ENCODE measurements at places on chromosomes 6 and 20.

- no peak for DNase-seq
- H3K4me1 ChIP-seq = peaks cover 54% of the 10 kb centered on the region
- peaks cover 29% of the 10 kb centered on the region for H3K36me3 ChIP-seq
- no peaks in the 10 kb centered on the region for H3K27me3 ChIP-seq
- no peak overlapping the region for H3K4me3 ChIP-seq
These were observed 13.9 kb downstream of the ZNF217 start for GRCh38 chr20:53579581-53580375.

- no peak overlapping the region for H3K27ac ChIP-seq
- H3K36me3 ChIP-seq = no peaks in the 10 kb centered on the region
- no peaks in the 10 kb centered on the region for H3K4me1 ChIP-seq
- no peak overlapping the region for H3K4me3 ChIP-seq
These were observed 21.3 kb downstream of the PRSS16 start for GRCh38 chr6:27268803-27269202.

DNA sequence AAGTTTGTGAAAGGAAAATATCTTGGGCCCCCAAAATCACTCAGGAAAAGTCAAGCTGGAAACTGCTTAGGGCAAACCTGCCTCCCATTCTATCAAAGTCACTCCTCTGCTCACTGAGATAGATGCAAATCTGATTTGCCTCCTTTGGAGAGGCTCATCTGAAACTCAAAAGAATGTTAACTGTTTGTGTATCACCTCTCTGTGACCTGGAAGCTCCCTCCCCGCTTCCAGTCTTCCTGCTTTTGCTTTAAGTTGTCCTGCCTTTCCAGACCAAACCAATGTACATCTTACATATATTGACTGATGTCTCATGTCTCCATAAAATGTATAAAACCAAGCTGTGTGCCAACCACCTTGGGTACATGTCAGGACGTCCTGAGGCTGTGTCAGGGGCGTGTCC lies 331.4 kb upstream of the QKI start:
- no peak overlapping the region for H3K4me3 ChIP-seq
- H3K27ac ChIP-seq = no peak overlapping the region
- DNase-seq = no peak

DNA sequence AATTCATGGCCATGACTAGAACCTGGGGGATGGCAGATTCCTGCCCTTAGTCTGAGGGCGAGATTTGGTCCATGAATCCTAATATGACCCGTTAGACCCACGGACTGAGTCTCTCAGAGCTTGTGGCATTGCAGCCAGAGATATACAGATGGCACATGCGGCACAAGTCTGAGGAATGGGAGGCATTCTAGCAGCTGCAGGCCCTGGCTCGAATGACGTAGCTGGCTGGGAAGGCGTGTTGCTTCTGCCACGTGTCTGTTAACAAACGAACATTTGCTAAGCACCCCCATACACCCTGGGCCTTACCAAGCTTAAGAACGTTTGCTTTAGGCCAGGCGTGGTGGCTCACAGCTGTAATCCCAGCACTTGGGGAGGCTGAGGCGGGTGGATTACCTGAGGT lies 68.0 kb downstream of the CD164 start:
- no peak for DNase-seq
- H3K36me3 ChIP-seq = no peaks in the 10 kb centered on the region
- no peak overlapping the region for H3K4me3 ChIP-seq
- no peaks in the 10 kb centered on the region for H3K4me1 ChIP-seq

- DNase-seq = no peak
- peaks cover 27% of the 10 kb centered on the region for H3K4me1 ChIP-seq
- peak overlapping the region; percentile 71 for H3K4me3 ChIP-seq
- H3K36me3 ChIP-seq = no peaks in the 10 kb centered on the region
- H3K27ac ChIP-seq = no peak overlapping the region
- H3K27me3 ChIP-seq = no peaks in the 10 kb centered on the region
These were observed 49.4 kb downstream of the ANKRD60 start for GRCh38 chr20:58179083-58179431.

GRCh38 chr6:108561742-108562502 lies 1.2 kb downstream of the FOXO3 start:
- peaks cover 1% of the 10 kb centered on the region for H3K36me3 ChIP-seq
- peak overlapping the region; percentile 98 for H3K4me3 ChIP-seq
- DNase-seq = no peak

- DNase-seq = no peak
- no peak overlapping the region for H3K27ac ChIP-seq
- H3K4me3 ChIP-seq = no peak overlapping the region
- H3K36me3 ChIP-seq = no peaks in the 10 kb centered on the region
- H3K4me1 ChIP-seq = peaks cover 3% of the 10 kb centered on the region
These were observed 43.2 kb downstream of the TMEM242 start for GRCh38 chr6:157280157-157280556.

DNA sequence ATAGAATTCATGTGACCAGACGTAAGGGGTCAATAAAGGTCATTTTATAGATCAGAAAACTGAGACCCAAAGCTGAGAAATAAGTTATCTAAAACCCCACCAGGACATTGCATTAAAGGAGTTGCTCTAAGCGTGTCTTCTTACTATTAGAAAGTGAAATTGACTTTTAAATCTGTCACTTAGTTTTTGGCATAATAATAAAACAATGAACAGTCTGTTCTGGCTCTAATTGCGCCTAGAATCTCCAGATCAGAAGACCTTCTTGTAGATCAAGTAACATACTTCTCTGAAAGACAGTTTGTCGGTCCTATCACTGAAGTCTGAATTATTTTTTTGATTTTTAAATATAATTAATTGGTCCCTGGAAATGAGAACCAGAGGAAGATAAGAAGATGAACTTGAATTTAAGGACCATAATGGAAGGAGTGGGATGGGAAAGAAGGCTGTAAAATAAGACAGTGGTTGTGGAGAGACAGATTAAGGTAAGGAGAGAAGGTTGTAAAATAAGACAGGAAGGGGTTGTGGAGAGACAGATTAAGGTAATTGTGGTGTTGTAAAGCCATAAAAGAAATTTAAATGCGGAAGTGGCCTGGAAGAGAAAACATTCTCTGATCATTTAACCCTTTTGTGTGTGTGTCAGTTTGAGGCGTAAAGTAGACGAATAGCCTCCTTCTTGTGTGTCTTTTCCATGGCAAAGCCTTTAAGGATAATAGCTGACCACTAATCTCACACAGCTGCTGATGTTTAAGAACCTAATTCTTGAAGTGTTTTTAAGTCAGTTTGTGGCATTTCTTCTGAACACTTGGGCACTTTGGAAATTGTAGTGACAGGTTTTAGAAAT lies 20.1 kb downstream of the TOP1 start:
- H3K4me1 ChIP-seq = peaks cover 85% of the 10 kb centered on the region
- H3K27me3 ChIP-seq = no peaks in the 10 kb centered on the region
- H3K36me3 ChIP-seq = no peaks in the 10 kb centered on the region

DNA sequence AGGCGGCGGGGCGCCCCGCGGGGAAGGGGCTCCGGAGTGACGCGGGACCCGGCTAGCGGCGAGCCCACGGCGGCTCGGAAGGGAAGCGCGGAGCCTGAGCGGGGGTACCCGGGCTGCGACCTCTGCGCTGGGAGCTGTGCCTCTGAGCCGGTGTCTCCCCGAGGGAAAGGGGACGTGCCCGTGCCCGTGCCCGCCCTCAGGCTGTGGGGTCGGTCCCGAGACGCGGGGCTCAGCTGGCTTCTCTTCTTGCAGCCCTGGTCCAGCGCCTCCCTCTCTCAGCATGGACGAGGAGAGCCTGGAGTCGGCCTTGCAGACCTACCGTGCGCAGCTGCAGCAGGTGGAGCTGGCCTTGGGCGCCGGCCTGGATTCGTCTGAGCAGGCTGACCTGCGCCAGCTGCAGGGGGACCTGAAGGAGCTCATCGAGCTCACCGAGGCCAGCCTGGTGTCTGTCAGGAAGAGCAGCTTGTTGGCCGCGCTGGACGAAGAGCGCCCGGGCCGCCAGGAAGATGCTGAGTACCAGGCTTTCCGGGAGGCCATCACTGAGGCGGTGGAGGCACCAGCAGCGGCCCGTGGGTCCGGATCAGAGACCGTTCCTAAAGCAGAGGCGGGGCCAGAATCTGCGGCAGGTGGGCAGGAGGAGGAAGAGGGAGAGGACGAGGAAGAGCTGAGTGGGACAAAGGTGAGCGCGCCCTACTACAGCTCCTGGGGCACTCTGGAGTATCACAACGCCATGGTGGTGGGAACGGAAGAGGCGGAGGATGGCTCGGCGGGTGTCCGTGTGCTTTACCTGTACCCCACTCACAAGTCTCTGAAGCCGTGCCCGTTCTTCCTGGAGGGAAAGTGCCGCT lies 686 bp downstream of the ZGPAT start:
- peak; percentile 91 for DNase-seq
- no peaks in the 10 kb centered on the region for H3K27me3 ChIP-seq
- peaks cover 28% of the 10 kb centered on the region for H3K36me3 ChIP-seq
- peaks cover 36% of the 10 kb centered on the region for H3K4me1 ChIP-seq

- H3K27ac ChIP-seq = peak overlapping the region; percentile 99
- H3K4me1 ChIP-seq = peaks cover 26% of the 10 kb centered on the region
- no peaks in the 10 kb centered on the region for H3K27me3 ChIP-seq
- peak overlapping the region; percentile 44 for H3K4me3 ChIP-seq
- no peak for DNase-seq
These were observed 24.2 kb downstream of the TBC1D7 start for GRCh38 chr6:13304101-13304500.

DNA sequence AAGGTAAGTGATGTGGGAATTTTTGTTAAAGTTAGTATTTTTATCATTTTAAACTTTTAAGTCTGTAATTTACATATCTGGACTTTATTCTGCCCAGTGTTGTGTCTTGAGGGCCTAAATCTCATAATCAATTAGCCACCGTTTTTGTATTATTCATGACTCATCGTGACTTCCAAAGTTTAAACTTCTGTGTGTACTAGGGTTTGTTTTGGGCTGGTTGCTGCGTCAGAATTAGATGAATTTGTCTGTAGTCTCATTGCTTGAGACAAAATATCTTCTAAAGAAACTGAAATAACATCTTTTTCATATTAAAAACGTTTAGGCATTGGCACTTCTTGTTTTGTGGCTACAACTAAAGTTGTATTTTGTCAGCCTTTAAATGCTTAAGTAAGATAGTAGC lies 41.3 kb downstream of the CDYL start:
- H3K4me3 ChIP-seq = no peak overlapping the region
- DNase-seq = no peak
- no peaks in the 10 kb centered on the region for H3K36me3 ChIP-seq
- H3K27ac ChIP-seq = no peak overlapping the region
- no peaks in the 10 kb centered on the region for H3K27me3 ChIP-seq

- H3K4me1 ChIP-seq = peaks cover 25% of the 10 kb centered on the region
These were observed 47.3 kb downstream of the ARMC2 start for GRCh38 chr6:108895571-108895970.
